ENCODE measurements at places on chromosomes 7 and 10. TPM values are rescaled to one million over a fixed set of nuclear protein-coding genes. Genes with fewer than 3 reads are reported as not detected.

The PTF1A gene
- total RNA-seq: not detected

The XRCC2 gene
- 17.2 TPM for total RNA-seq

The OR2A42 gene
- total RNA-seq: not detected

- no peaks in the 10 kb centered on the region for H3K27me3 ChIP-seq
- H3K4me3 ChIP-seq: no peak overlapping the region
- no peak overlapping the region for H3K27ac ChIP-seq
- no peaks in the 10 kb centered on the region for H3K36me3 ChIP-seq
Measured at GRCh38 chr10:128875030-128875744, 591.9 kb upstream of the MGMT start.

DNA sequence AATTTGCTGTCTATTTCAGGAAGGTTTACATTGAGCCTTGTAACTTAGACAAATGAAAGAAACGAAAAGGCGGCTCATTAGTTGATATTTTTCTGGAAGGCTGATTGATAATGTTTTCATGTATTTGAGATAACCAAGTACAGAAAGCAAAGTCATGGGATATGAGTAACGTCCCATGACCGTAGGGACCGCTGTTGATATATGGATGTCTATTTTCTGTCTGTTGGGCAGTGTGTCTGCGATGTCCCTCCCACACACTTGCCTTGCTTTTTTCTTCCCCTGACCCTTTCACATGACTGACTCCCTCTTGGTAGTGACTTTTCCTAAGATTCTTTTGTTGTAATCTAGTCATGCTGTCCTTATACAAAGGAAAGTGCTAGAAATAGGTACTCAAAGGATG lies 57.0 kb upstream of the GPR158 start:
- H3K27ac ChIP-seq: no peak overlapping the region
- H3K4me3 ChIP-seq: no peak overlapping the region
- no peak for DNase-seq
- H3K4me1 ChIP-seq: no peaks in the 10 kb centered on the region
- H3K27me3 ChIP-seq: peaks cover 34% of the 10 kb centered on the region

DNA sequence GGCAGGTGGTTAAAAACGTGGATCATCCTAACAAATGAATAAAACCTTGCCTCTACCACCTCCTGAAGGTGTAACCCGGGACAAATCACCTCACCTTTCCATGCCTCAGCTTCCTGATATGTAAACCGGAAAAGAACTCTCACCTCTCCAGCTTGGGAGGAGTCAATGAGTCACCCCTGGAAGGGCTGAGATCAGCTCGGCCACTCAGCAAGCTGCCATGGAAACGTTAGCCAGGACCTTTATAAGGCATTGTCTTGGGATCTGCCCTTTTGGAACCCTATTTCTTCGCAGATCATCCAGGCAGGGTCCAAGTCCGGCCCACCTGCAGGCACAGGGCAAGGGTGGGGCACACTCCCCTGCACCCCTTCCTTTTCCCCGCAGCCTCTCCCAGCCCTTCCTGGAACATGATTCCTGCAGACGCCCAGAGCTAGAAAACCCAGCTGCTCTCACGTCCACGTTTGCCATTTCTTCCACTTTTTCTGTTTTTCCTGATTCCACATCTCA lies 81.6 kb upstream of the PFKP start:
- H3K36me3 ChIP-seq: peaks cover 4% of the 10 kb centered on the region
- no peak overlapping the region for H3K27ac ChIP-seq
- peaks cover 4% of the 10 kb centered on the region for H3K4me1 ChIP-seq
- H3K27me3 ChIP-seq: peaks cover 41% of the 10 kb centered on the region

DNA sequence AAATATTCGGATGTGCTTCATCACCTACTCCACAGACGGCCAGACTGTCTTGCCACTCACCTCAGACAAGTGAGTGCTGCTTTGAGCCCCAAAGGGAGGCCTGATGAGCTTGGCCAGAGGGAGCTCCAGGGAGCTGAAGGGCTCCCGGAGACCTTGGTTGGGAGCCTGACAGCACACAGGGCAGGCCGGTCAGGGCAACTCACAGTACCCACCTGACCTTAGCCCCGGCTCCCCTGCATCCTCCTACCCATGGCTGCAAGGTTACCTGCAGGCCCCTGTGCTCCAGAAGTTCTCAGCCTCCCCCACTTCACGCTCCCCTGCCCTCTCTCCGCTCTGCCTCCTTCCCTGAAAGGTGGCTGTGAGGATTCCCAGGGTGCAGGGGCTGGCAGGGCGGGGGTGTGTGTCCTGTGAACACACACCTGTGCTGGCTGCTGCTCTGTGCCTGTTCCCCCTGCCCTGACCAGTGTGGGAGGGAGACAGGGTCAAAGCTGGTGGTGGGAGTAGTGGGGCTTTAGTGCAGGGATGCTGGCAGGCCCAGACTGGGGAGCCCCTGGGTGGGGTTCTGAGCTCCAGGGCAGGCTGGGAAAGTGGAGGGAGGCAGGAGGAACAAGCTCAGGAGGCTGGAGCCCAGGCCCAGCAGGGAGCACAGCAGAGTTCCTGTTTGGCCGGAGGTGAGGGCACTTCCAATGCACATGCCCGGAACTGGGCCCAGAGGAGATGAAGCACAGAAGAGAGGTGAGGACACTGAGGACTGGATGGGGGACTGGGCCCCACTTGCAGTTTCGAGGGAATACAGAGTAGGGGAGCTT lies 7.2 kb downstream of the ANTXRL start:
- no peak overlapping the region for H3K27ac ChIP-seq
- peaks cover 15% of the 10 kb centered on the region for H3K4me1 ChIP-seq
- no peaks in the 10 kb centered on the region for H3K27me3 ChIP-seq

- H3K4me1 ChIP-seq: peaks cover 23% of the 10 kb centered on the region
- peak; percentile 27 for DNase-seq
- peaks cover 76% of the 10 kb centered on the region for H3K36me3 ChIP-seq
- peak overlapping the region; percentile 97 for H3K27ac ChIP-seq
- H3K4me3 ChIP-seq: peak overlapping the region; percentile 100
- H3K27me3 ChIP-seq: no peaks in the 10 kb centered on the region
Measured at GRCh38 chr7:142789441-142789840, 18.7 kb downstream of the PRSS2 start.

- H3K36me3 ChIP-seq: peaks cover 2% of the 10 kb centered on the region
- H3K4me3 ChIP-seq: no peak overlapping the region
- no peak for DNase-seq
- H3K27ac ChIP-seq: no peak overlapping the region
- no peaks in the 10 kb centered on the region for H3K27me3 ChIP-seq
Measured at GRCh38 chr7:7701527-7701926, 16.9 kb downstream of the RPA3 start.

DNA sequence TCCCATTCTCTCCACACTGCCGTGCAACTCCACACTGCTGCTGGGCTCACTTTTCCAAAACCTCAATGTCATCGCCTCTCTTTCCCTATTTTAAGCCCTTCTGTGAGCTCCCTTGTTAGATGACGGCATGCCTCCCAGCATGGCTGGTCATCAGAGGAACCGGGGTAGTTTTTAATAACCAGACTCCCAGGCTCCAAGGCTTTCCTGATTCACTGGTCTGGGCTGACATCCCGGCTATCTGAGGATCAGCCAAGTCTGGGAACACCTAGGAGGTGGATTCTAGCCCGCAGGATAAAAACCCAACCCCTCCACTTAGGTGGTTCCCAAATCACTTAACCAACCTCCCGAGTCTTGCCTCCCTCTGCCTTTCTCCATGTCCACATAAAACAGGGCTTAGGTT lies 295.4 kb upstream of the FZD8 start:
- H3K4me3 ChIP-seq: no peak overlapping the region
- no peaks in the 10 kb centered on the region for H3K27me3 ChIP-seq
- H3K4me1 ChIP-seq: no peaks in the 10 kb centered on the region

Measured in activated CD8-positive, alpha-beta T cell treated with anti-CD3 and anti-CD28 coated beads for 36 hours (primary cell).